ENCODE measurements at places on chromosomes 1 and 21. TPM values are rescaled to one million over a fixed set of nuclear protein-coding genes. Genes with fewer than 3 reads are reported as not detected.

DNA sequence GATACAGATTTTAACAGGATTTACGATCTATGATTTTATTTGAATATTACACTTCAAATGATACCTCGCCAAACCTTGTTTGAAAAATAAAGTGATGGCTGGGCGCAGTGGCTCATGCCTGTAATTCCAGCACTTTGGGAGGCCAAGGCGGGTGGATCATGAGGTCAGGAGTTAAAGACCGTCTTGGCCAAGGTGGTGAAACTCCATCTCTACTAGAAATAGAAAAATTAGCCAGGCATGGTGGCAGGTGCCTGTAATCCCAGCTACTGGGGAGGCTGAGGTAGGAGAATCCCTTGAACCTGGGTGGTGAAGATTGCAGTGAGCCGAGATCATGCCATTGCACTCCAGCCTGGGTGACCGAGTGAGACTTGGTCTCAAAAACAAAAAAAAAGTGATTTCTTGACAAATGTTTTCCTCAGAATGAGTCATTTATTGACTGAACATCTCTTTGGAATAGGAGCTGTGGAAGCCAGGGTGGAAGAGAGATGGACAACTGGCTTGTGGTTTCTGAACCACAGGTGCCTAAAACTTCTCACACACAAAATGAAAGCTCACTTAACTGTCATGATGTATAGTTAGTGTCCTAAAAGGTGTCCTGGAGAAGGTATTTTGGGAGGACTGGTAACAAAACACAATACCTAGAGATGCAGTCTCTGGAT, 11.9 kb downstream of the PKNOX1 start:
- no peak for DNase-seq

DNA sequence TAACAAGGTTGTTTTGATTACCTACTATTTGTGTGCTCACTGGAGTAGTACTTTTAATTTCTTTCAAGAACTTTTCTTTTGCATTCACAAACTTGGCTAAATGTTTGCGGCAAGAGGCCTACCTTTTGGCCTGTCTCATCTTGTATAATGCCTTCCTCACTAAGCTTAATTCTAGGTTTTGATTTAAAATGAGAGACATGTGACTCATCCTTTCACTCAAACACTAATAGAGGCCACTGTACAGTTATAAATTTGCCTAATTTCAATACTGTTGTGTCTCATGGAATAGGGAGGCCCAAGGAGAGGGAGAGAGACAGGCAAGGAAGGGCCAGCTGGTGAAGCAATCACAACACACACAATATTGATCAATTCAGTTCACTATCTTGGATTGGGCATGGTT, 66.1 kb downstream of the ZNF644 start:
- no peak for DNase-seq

Gene ZBTB8A
- polyA plus RNA-seq: 2.3 TPM

Gene OR6N1
- not detected for polyA plus RNA-seq

DNA sequence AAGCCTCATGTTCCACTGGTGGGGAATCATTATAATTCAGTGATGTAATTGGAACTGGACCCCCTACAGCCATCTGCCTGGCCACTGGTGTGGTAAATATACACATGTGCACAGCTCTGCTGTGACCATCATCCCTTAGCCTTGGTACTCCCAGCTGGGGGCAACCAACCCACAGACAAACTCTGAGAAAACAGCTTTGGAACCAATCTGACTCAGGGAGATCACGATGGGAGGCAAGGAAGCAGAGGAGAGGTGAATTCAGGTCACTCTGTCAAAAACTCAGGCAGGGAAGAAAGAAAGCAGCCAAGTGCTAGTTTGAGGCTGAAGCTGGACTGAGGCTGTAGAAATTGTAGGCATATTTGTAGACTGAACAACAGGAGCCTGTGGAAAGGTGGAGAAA, 197.8 kb upstream of the GALNT2 start:
- DNase-seq: no peak

GRCh38 chr1:23303524-23303923, 40.6 kb downstream of the HNRNPR start:
- DNase-seq: no peak

GRCh38 chr1:57854436-57854835, 430.6 kb upstream of the DAB1 start:
- no peak for DNase-seq

GRCh38 chr21:46065914-46066551, 31.9 kb upstream of the COL6A2 start:
- DNase-seq: no peak
